Astrocyte (in vitro differentiated cells and primary cell): ENCODE measurements at places on chromosomes 5 and 9. TPM values are rescaled to one million over a fixed set of nuclear protein-coding genes. Genes with fewer than 3 reads are reported as not detected.

The ADCY2 gene
- total RNA-seq, result 3.7 and 5.7 TPM in 2 replicates

The STOML2 gene
- total RNA-seq, result 83.1 and 85.1 TPM in 2 replicates

The SLCO6A1 gene
- not detected in 2 replicates for total RNA-seq

The GSN gene
- total RNA-seq, result 260 and 357 TPM in 2 replicates

The CFAP90 gene
- total RNA-seq, result 0.64 and 0.84 TPM in 2 replicates

The RARS1 gene
- 139 and 143 TPM in 2 replicates for total RNA-seq

The ANXA2R gene
- 0.50 and 0.77 TPM in 2 replicates for total RNA-seq

The SYK gene
- total RNA-seq, result 0.07 and 0.41 TPM in 2 replicates

The ADAMTSL1 gene
- 11.4 and 12.6 TPM in 2 replicates for total RNA-seq

The WDR31 gene
- total RNA-seq, result 1.6 and 2.1 TPM in 2 replicates

The RFX3 gene
- total RNA-seq, result 12.1 and 12.6 TPM in 2 replicates

The HTR1A gene
- not detected in 2 replicates for total RNA-seq

The ZBED3 gene
- total RNA-seq, result 6.0 and 7.9 TPM in 2 replicates

The IFNA8 gene
- not detected in 2 replicates for total RNA-seq

The BTNL8 gene
- not detected in 2 replicates for total RNA-seq

The KIF20A gene
- 2.7 and 4.7 TPM in 2 replicates for total RNA-seq

The ABO gene
- total RNA-seq, result 0.10 TPM in 1 of 2 replicates, not detected in the other

The TMCO6 gene
- total RNA-seq, result 7.0 and 8.0 TPM in 2 replicates

The IL9 gene
- not detected in 2 replicates for total RNA-seq

The KCTD16 gene
- total RNA-seq, result 5.5 and 5.6 TPM in 2 replicates

The SLC23A1 gene
- not detected in 2 replicates for total RNA-seq

The OBP2A gene
- not detected in 2 replicates for total RNA-seq

The MORN5 gene
- total RNA-seq, result not detected in 2 replicates

The SLC2A6 gene
- 21.1 and 24.3 TPM in 2 replicates for total RNA-seq

The RFK gene
- 19.2 and 26.8 TPM in 2 replicates for total RNA-seq

The PCDHB2 gene
- 44.3 and 50.7 TPM in 2 replicates for total RNA-seq

The NOL6 gene
- total RNA-seq, result 57.2 and 60.1 TPM in 2 replicates

The FAXDC2 gene
- total RNA-seq, result 3.6 and 3.7 TPM in 2 replicates

The BARHL1 gene
- not detected in 2 replicates for total RNA-seq

The DNAI1 gene
- total RNA-seq, result 0.58 and 1.8 TPM in 2 replicates

The BAAT gene
- total RNA-seq, result 8.9 and 9.5 TPM in 2 replicates

The GPX8 gene
- total RNA-seq, result 144 and 176 TPM in 2 replicates

The AMBP gene
- total RNA-seq, result 0.19 TPM in 1 of 2 replicates, not detected in the other

The N4BP3 gene
- 0.75 and 1.3 TPM in 2 replicates for total RNA-seq

The CNTNAP3 gene
- total RNA-seq, result 2.7 and 3.3 TPM in 2 replicates

The PCDHB8 gene
- total RNA-seq, result 4.9 and 5.3 TPM in 2 replicates

The PCDHA1 gene
- total RNA-seq, result not detected in 2 replicates

The ANKRD31 gene
- total RNA-seq, result 0.07 and 0.14 TPM in 2 replicates

The PCDHGB6 gene
- 18.4 and 19.9 TPM in 2 replicates for total RNA-seq

The SLC34A1 gene
- not detected in 2 replicates for total RNA-seq

The UBAC1 gene
- total RNA-seq, result 31.8 and 32.5 TPM in 2 replicates

The SPINK6 gene
- total RNA-seq, result not detected in 2 replicates

The FREM1 gene
- 0.31 and 0.52 TPM in 2 replicates for total RNA-seq

The LRRTM2 gene
- total RNA-seq, result 0.54 and 0.70 TPM in 2 replicates

The CDH6 gene
- total RNA-seq, result 90.1 and 106 TPM in 2 replicates

The RANBP17 gene
- total RNA-seq, result 15.9 and 16.2 TPM in 2 replicates

The CD72 gene
- 1.8 and 2.4 TPM in 2 replicates for total RNA-seq

The FKBP15 gene
- total RNA-seq, result 26.4 and 27.2 TPM in 2 replicates

The TAF11L8 gene
- not detected in 2 replicates for total RNA-seq

The CHSY3 gene
- 9.4 and 11.9 TPM in 2 replicates for total RNA-seq

The ENTREP1 gene
- 2.0 and 3.4 TPM in 2 replicates for total RNA-seq

The FGF10 gene
- not detected in 2 replicates for total RNA-seq

The CBY3 gene
- total RNA-seq, result not detected in 2 replicates

The DAB2 gene
- total RNA-seq, result 76.8 and 84.5 TPM in 2 replicates

The SLC4A9 gene
- 0.25 TPM in 1 of 2 replicates, not detected in the other for total RNA-seq

The XPA gene
- total RNA-seq, result 7.7 and 9.8 TPM in 2 replicates

The WDR38 gene
- total RNA-seq, result not detected in 2 replicates
